ENCODE measurements at places on chromosomes 16 and 17. TPM values are rescaled to one million over a fixed set of nuclear protein-coding genes. Genes with fewer than 3 reads are reported as not detected.

DNA sequence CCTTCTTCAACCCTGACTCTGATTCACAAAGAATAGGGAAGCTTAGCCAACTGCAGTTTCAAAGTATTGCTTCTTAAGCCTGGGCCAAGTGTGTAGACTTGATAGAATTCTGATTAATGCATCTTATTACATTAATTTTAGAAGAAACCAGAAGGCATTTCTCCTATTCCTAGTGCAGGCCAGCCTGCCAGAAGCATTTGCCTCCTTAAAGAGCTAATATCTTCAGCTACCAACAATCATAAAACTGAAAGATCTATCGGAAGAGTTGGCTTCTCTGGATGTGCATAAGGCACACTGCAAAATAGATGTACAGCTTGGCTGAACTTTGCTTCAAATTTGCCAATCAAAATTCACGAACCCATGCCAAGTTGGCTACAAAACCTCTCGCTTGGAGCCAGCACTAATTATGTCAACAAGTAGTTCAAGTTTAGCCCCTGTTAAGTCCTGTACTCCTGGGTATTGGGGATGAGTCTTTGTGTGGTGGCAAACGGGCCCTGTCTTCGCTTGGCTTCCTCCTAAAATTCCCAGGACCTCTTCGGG is 717.8 kb downstream of the WWOX start:
- no peak for DNase-seq

DNA sequence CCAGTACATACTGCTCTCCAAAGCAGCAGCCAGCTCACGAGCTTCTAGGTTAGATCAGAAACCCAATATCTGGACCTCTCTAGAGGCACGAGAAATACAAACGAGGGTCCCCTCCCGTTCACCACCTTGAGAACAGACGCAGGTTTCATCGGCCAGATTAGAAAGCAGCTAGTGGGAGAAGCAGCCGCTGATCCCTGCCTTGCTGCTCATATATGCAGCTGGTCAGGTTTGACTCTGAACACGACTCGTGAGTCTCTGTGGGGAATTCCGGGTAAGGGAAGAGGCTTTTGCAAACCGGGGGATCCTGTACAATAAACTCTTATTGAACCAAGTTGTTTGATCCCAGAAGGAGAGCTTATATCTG is 1.6 kb downstream of the VAT1L start:
- no peak for DNase-seq

DNA sequence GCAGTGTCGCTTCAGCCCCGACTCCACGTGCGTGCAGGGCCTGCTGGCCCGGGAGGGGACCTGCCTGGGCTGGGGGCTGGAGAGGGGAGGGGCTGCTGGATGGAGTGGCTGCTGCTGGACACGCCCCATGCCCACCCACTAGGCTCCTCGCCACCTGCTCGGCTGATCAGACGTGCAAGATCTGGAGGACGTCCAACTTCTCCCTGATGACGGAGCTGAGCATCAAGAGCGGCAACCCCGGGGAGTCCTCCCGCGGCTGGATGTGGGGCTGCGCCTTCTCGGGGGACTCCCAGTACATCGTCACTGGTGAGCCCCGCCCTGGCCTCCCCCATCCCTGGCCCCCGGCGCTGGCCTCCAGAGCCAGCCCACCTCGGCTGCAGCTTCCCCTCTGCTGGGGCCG is 2.4 kb downstream of the BRICD5 start:
- DNase-seq: no peak

GRCh38 chr17:40495140-40495539 is 6.3 kb downstream of the TNS4 start:
- DNase-seq: no peak

- no peak for DNase-seq
Measured at GRCh38 chr17:62075308-62075815, 10.3 kb upstream of the MED13 start.

DNA sequence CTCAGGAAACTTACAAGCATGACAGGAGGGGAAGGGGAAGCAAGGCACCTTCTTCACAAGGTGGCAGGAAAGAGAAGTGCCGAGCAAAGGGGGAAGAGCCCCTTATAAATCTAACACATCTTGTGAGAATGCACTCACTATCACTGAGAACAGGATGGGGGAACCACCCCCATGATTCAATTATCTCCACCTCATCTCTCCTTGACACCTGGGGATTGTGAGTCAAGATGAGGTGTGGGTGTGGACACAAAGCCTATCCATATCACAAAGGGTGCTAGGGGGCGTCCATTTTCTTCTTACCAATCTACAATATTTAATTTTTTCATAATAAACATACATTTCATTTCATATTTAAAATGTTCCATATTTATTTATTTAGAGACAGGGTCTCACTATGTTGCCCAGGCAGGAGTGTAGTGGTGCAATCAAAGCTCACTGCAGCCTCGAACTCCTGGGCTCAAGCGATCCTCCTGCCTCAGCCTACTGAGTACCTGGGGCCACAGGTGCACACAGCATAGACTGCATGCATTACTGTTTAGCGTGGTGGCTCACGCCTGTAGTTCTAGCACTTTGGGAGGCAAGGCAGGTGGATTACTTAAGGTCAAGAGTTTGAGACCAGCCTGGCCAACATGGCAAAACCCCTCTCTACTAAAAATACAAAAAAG is 26.5 kb upstream of the FAAP100 start:
- DNase-seq: no peak

GRCh38 chr17:73776351-73777130 is 132.3 kb upstream of the SDK2 start:
- no peak for DNase-seq

DNA sequence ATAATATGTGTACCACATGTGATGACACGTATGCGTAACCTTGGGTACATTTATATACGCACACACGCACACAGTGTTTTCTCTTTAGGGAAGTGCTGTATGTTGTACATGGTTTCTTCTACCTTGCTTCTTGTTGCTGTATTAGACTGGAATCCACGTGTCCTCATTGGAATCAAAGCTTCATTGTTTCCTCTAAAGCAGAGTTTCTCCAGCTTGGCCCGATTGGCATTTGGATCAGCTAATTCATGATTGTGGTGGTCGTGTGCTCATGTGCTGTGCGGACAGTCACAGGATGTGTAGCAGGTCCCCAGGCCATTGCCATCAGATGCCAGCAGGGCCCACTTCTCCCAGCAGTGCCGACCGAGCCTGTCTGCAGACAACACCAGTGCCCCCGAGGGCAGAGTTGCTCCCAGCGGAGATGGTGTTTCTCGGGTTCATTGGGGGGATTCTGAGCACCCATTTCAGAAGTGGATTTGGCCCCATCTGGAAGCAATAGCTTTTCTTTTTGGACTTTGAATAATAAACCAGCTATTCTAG is 148.4 kb downstream of the RPTOR start:
- no peak for DNase-seq

DNA sequence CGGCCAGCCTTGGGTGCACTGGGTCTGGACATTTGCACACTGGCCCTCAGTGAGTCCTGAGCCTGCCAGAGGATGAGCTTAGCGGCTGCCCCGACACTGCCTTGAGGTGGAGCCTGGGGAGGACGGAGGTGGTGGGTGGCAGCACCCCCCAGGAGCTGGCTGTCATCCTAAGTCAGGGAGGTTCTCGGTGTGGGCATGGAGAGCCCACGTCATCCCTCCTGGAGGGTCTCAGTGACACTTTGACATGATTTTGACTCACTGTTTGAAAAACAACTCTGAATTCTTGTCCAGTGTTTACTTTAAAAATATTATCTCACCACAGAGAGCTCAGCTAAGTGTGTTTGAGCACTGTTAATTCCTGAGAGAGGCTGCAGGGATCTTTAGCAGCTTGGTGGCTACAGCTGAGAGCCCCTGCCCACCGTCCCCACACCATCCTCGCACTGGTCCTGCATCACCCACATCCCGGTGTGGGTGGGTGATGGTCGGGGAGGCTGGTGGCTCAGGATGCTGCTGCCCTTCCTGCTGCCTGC is 63.1 kb downstream of the BANP start:
- no peak for DNase-seq

- DNase-seq: no peak
Measured at GRCh38 chr17:17269926-17270773, 10.9 kb downstream of the COPS3 start.

TBX6 gene
- total RNA-seq: 0.55 TPM

NOG gene
- total RNA-seq: 0.12 TPM

GRCh38 chr16:60151987-60152386 is 1417.9 kb upstream of the GOT2 start:
- no peak for DNase-seq

C17orf107 gene
- total RNA-seq: 2.3 TPM

- DNase-seq: peak; percentile 48
Measured at GRCh38 chr17:50534222-50534978, 1.9 kb downstream of the EPN3 start.

KRTAP4-4 gene
- total RNA-seq: not detected

GRCh38 chr16:71707199-71707598 is 17.3 kb downstream of the PHLPP2 start:
- DNase-seq: no peak

CA5A gene
- total RNA-seq: not detected

- DNase-seq: no peak
Measured at GRCh38 chr17:35700150-35700549, 31.3 kb upstream of the RASL10B start.

DNA sequence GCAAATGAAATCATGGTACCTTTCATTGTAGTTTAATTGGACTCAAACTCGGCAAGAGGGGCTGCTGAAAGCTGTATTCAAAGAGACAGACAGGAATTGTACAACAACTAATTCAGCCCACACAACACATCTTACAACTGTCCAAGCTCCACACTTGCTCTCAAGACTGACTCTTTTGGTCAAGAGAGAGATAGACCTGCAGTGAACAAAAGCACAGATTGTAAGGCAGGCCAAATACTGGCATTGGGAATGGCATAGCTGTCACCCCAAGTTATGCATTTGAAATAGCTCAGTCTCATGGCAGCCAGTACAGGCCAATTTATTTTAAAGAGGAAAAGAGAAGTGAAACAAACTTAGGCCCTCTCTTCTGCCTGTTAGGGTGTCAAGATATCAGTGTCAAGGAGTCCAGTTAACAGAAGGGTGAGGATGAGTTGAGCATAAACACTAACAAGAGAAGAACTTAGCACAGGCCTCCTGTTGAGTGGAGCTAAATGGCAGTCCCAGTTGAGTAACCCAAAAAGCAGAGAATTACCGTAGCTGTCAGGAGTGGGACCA is 215.7 kb downstream of the IRX3 start:
- no peak for DNase-seq

GRCh38 chr17:46192439-46193150 is 634 bp downstream of the KANSL1 start:
- DNase-seq: peak; percentile 79

ZFHX3 gene
- total RNA-seq: 12.6 TPM

CD300LB gene
- total RNA-seq: 0.29 TPM

GRCh38 chr16:57196286-57196685 is 10.2 kb downstream of the RSPRY1 start:
- DNase-seq: no peak

CPHXL2 gene
- not detected for total RNA-seq

DNA sequence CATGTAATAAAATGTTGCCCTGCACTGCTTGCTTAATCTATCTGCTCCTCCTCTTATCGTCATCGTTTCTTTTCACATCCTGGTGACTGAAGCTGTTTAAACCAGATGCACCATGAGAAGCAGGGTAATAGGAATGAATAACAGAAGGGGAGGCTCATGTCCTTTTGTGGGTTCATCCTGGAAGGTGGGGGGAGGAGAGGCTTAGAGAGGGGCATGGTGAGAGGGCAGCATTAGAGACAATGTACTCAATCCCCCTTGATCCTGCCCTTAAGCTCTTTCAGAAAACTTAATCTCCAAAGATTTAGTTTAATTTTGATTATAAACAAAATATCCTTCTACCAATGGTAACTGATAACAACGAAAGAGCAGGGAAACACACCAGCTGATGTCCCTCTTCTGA is 248.5 kb downstream of the CA10 start:
- DNase-seq: no peak

PPY gene
- not detected for total RNA-seq

MFSD6L gene
- total RNA-seq: not detected

GRCh38 chr16:1163567-1164055 is 10.7 kb downstream of the CACNA1H start:
- DNase-seq: no peak

DNA sequence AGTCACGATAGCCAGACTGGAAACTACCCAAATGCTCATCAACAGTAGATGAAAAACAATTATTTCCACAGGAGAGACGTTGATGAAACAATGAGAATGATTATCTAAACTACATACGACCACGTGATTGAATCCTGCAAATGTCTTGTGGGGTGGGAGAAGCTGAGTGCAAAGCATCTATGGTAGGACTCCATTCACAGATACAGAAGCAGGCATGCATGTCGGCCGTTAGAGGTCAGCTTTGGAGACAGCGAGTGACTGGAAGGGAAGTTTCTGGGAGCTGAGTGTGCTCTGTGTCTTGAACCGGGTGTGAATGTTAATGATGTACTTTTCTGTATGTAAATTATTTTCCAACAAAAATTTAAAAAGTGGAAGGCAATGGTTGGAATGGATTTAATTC is 71.5 kb upstream of the DNAJA2 start:
- no peak for DNase-seq

DNA sequence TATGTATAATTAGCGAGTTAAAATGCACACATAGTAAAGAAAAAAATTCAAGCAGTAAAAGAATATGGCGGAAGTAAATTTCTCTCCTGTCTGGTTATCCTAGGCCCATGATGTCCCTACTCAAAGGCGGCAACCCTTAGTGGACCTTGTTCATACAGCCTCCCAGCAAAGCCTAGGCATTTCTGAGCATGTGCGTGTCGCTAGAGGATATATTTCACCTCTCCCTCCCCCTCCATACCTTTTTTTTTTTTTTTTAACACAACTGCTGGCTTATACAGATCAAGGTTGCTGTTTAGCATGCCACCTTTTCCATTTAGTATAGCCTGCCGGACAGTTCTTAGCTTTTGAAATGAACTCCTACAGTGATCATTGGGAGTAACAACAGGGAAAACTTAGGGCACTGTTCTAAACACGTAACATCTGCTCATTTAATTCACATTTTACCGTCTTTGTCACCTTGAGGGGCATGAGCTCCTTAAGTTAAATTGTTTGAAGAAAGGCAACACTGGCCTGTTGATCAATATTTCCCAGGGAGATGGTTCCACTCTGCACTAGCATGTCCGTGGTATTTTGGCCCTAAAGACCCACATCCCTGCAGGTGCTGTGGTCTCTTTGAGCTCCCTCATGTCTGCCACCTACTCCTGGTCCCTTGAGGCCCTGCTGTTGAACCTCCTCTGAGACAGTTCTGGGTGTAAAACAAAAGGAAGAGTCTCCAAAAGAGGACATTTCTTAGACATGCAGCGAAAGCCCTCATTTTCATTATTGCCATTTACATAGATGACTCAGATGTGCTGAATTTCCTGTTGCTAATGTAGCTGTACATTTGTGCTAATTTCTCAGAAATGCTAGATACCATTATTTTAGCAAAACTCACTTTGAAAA is 4.1 kb upstream of the TNFRSF13B start:
- no peak for DNase-seq

Data from left cardiac atrium (tissue), 4 donors.